ENCODE measurements at places on chromosomes 7 and 10.

- DNase-seq, result peak; percentile 3
These were observed at the start of gene C1QL3 for GRCh38 chr10:16521311-16522016. Gene C1QL3 (minus strand): TSS chr10:16521879. CDS start chr10:16521065, 814 bp downstream.

- no peak for DNase-seq
These were observed 19.7 kb downstream of the SMURF1 start for GRCh38 chr7:99124236-99124635.

DNA sequence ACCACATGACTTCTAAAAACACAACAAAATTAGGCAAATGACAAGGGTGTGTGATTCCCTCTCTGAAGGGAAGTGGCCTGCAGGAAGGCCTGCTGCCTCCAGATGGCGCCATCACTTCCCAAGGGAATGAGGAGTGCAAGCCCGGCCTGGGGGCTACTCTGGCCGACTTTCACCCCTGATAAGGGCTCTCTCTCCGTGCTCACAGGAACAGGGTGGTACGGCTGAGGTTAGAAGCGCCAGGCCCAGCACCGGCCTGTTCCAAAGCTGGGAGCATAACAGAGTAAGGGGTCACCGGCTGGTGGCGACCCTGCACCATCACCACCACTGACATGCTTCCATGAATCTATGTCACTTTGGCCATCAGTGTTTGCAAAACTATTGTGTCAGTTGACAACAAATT is 13.1 kb downstream of the RBP3 start:
- DNase-seq, result peak; percentile 62

DNA sequence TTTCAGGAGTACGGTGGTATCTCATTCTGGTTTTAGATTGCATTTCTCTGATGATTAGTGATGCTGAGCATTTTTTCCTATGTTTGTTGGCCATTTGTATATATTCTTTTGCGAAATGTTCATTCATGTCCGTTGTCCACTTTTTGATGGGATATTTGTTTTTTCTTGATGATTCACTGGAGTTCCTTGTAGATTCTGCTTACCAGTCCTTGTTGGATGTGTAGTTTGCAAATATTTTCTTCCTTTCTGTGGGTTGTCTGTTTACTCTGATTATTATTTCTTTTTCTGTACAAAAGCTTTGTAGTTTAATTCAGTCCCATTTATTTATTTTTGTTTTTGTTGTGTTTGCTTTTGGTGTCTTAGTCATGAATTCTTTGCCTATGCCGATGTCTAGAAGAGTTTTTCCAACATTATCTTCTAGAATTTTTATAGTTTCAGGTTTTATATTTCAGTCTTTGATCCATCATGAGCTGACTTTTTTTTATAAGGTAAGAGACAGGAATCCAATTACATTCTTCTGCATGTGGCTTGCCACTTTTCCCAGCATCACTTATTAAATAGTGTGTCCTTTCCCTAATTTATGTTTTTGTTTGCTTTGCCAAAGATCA is 320.5 kb downstream of the MAGI2 start:
- DNase-seq, result no peak

GRCh38 chr10:44397476-44398225 is 12.8 kb upstream of the CXCL12 start:
- DNase-seq, result no peak

GRCh38 chr10:48776528-48776927 is 91.9 kb downstream of the WDFY4 start:
- DNase-seq, result no peak

DNA sequence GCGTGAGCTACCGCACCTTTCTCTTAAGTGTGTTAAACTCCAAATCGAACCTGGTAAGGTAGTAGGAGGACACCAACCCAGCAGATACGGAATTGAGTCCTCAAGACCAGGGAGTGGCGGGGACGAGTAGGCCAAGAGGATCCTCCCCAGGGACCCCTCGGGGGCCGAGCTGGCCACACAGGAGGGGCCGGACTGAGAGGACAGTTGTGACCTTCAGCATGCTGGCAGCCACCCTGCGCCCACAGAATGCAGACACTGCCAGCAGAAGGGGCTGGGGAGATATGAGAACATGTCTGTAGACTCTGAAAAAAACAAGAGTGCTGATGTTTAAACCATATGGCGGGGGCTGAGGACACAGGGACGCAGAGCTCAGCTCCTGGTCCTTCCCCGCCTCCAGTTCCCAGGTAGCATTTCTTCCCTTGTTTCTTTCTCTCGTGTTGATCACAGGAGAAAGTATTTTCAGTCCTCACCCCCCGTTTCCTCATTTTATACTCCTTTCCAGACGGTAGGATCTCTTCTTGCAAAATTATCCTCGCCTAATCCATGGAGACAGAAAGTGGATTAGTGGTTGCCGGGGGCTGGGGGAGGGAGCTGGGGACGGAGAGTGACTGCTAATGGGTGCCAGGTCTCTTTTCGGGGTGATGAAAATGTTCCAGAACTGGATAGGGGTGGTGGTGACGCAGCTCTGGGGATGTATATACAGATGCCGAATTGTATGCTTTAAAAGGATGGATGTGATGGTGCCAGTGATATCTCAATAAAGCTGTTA is 11.5 kb upstream of the UNCX start:
- DNase-seq, result no peak

DNA sequence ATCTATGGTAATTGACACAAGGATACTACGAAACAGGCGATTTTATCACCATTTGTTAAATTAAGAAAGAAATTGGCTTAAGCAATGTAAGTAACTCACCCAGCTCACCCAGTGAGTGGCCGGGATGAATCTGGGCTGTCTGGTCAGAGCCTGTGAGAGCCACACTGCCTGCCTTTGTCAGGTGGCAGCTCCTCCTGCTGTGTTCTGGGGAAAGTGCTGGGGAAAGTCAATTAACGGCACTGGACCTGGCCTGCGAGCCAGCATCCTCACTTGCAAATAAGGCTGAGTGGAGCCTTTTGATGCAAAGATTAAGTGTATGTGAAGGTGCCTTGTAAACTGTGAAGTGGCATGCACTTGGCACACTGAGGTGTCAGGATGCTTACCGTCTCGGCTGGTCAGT is 13.4 kb upstream of the CXCL12 start:
- no peak for DNase-seq

- DNase-seq, result no peak
These were observed 2.1 kb downstream of the SHH start for GRCh38 chr7:155809947-155810769.

DNA sequence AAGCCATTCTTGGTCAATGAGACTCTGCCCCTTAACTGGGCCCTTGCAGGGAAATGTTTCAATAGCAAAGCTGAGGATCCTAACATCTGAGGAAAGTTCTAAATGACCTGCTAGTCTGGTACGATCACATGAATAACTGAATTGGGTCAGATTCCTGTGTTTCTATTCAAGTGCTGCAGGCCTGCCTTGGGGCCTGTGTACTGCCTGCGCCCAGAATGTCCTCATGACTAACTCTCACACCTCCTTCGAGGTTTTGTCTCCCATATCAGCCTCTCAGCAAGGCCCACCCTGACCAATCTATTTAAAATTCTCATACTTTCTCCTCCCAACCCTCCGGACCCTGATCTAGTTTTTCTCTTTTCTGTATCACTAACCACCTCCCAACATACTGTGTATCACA is 4.4 kb downstream of the JAZF1 start:
- no peak for DNase-seq

DNA sequence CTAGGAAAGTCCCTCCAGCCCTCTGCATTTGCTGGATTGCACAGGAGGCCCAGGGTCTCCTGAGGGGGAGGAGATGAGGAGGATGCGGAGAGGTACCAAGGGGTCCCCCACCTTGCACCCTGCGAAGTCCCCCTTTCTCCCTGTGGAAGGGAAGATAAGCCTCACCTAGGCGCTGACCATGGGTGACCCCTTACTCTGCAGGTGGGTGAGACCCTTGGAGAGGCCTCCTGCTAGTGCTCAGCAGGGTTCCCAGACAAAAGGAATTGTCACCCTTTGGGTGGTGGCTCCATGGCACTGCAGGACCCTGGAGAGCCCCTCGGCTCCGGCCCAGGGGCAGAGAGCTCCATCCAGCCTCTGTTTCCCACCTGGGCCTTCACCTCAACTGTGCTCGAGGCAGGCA is 107.0 kb upstream of the RET start:
- DNase-seq, result no peak

DNA sequence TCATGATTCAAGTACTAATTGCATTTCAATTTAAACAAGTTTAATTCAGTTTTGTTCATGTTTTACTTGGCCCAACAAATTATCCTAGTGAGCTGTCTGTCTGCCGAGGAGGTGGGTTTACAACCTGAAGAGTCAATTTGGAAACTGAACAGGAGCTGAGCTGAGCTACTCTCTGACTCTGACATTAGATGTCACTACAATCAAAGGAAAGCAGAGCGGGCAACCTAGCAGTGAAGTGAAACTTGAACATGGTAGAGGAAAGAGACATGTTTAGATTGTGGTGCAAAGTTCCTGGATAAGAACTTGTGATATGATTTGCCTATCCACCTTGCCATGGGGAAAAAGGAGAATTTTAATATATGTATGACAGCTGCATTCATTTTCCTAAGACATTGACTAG is 9.6 kb upstream of the AGR3 start:
- DNase-seq, result peak; percentile 39

DNA sequence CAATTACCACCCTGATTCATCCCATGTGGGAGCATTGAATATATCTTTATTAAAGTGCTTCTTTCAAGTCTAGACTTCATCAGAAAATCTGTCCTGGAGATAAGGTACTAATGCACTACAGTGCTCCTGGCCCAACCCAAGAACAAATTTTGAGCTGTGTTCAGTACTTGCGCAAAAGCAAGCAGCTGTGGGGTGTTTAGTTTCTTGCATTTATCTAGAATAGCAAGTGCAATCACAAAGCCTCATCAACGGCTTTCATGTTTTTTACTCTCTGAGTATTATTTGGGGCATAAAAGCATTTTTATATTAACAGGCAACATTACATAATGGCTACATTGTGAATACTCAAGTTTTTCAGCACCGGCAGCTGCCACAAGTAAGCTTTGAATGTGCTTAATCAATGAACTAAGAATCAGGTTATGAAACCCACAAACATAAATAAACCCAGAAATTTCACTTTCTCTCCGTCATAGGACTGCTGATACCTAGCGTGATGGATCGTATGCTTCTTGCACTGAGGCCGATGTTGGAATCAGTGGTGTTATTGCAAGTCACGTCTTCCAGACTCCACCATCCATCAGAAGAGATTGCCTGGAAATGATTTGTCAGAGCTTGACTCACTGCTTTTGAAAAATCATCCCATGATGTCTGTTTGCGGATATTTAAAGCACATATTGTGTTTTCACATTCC is 113.1 kb downstream of the CTTNBP2 start:
- no peak for DNase-seq

DNA sequence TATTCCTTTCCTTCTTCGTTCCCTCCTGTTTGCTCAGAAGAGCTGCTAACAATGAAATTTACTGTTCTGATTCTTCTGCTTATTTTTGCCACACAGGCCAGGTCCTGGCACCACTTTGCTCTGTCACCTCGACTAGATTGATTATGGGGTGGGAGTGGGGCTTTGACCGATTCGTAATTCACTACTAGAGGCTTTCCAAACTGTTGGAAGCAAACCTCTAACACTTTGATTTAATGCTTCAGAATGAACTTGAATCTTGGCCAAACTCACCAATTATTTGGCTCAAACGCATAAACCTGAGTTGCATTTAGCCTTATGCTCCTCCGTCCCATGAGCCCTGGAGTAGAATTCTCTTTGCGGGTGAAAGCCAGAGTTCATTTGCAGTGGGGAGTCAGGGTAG is 476.2 kb upstream of the FZD8 start:
- DNase-seq, result no peak

- DNase-seq, result no peak
These were observed 118.4 kb upstream of the WDR11 start for GRCh38 chr10:120732643-120733313.

GRCh38 chr10:6218692-6219493 is 16.2 kb downstream of the PFKFB3 start:
- no peak for DNase-seq

DNA sequence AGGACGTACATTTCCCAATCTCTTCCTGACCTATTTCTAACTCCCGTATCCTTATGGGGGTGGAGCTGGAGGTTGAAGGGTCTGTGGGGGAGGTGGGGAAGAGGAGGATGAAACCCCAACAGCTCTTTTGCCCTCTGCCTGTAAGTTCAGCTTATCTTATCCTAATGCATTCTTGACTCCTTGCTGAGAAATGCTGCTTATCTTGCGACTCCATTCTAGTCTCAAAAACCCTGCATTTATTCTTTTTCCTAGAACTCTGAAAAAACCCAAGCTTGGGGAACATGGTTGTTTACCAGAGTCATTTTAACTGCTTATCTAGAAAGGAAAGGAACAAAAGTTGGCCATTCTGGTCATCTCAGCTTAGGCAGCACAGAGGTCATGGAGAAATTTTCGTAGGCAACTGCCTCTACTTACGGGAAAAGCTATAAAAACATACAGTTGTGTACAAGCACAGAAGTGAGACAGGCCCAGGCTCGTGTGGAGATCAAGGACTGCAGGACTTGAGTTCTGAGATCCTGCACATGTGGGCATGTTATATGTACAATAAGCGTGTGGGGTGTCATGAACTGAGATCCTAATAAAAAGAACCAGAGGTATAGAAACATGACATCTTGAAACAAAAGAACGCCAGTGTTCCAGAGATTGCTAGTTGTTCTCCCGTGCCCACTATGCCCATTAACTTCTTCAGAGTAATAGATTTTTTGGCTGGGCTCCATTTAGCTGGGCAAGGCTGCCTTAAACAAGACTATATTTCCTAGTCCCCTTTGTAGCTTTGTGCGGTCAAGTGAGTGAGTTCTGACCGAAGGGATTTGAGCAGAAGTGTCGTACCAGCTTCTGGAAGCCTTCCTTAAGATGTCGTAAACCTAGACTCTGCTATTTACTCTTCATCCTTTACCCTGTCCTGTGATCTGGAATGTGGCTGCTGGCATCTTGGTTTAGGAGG is 9.6 kb downstream of the INMT start:
- no peak for DNase-seq

- DNase-seq, result no peak
These were observed 26.9 kb upstream of the AMZ1 start for GRCh38 chr7:2661096-2661449.

DNA sequence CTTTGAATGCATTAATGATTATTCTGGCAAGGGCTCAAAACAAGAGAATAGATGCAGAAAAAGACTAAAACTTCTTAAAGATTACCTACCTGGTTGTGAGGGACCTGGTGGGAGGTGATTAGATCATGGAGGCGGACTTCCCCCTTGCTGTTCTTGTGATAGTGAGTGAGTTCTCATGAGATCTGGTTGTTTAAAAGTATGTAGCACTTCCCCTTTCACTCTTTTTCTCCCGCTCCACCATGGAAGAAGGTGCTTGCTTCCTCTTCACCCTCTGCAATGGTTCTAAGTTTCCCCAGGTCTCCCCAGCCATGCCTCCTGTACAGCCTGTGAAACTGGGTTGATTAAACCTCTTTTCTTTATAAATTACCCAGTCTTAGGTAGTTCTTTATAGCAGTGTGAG is 226.6 kb downstream of the ARHGAP12 start:
- peak; percentile 68 for DNase-seq
